Esophagus squamous epithelium (tissue), 5 donors: ENCODE measurements at places on chromosomes 2 and 18.

- DNase-seq: no peak
These were observed 9.5 kb downstream of the USP40 start for GRCh38 chr2:233556881-233557736.

DNA sequence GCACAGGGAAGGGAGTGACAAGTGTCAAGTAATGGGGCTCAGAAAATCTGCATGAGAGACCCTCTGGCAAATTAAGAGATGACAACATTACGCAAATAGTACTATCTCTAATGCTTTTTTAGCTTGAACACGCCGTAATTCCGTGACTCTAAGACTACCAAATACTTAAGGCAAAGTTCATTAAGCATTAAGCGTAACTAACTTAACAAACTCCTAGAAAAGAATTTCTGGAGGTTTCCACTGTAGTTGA lies 1.2 kb downstream of the APOB start:
- no peak for DNase-seq

GRCh38 chr2:69588945-69589344 lies 54.6 kb downstream of the AAK1 start:
- DNase-seq: no peak

DNA sequence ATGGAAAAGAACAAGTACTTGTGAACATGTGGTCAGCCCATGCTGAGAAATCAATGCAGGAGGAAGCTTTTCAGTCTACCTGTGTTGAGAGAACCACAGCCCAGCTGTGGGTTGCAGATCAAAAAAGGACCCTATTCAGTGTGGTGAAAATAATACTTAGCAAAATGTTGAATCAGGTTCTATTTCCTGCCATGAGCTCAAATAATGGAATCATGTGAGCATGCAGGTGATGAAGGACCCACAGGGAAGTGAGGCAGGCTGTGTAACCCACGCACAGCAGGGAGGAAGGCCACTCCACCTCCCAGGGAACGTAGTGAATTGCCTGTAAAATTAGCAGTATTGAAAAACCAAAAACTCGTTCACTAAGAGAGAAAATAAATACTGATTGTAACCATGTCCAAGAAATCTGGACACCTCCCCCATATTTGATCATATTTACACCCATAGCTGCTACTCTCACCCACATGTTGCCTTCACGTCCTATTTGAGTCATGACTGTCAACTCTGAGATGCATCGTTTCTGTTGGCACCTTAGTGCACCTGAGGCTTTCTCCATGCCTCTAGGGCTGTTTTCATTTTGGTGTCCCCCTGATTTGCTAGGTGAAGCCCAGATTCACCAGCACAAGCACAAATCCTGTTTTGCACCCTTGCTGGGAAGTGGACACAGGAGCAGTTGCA lies 20.5 kb upstream of the BCL2L11 start:
- DNase-seq: no peak

- DNase-seq: no peak
These were observed 221.4 kb downstream of the NDUFA10 start for GRCh38 chr2:239803766-239804115.

DNA sequence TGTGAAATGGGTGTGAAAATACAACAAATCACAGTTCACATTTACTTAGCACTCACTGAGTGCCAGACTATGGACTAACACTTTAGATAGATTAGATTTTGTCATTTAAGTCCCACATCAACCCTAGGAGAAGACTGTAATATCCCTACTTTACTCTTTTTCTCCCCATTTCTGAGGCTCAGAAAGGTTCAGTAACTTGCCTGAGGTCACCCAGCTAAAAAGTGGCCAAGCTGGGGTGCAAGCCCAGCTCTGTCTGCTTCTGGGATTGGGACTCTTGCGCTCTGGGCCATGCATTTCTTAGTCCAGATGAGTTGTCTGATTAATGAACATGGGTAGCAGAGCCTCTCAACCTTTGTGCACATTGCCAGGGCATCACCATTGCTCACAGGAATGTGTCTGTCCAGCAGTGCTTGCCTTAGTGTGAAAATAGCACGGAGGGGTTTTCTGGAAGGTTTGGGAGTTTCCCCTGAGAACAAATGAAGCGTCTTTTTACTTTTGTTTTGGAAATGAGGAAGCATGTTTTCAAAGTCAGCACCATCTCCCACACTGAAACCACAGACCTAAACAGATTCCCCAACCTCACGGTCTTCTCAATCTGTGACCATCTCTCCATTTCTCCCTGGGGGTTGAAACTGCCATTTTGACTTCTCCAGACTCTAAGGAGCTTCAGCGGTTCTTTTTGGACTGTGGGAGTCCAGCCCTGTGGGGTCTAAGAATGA lies 31.9 kb downstream of the NRP2 start:
- no peak for DNase-seq

DNA sequence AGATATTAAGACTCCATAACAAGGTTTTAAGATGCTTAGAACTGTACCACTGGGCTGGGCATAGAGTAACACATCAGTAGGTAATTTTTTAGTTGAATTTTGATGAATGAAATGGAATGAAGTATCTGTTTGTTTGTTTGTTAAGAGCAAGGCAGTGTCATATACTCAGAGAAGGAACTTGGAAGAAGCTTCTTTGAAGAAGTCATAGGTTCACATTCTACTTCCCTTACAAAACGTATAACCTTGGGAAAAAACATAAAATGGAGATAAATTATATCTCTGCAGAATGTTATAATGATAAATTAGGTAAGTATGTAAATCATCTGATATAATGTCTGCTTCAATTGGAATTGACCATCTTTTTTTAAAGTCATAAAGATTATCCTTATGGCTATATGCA lies 122.1 kb upstream of the SLC39A10 start:
- no peak for DNase-seq

- DNase-seq: no peak
These were observed 336.9 kb downstream of the CBLN2 start for GRCh38 chr18:72207280-72207679.

- DNase-seq: no peak
These were observed 572 bp upstream of the ZNF516 start for GRCh38 chr18:76495435-76496193.

DNA sequence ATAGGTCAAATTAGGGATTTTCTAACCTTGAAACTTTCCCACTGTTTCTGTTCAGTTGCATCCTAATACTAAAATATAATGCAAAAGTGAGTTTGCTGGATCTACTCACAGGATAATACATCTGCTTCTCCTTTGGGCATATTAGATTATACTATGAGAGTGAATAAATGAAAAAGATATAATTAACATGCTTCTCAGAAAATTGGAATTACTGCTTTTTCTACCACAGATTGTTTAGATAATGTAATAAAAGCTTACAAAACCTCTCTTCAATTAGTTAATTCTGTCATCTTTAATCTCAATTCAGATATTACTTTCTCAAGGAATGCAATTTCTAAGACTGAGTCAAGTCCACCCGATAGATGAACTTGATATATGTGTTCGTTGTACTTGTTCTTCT lies 1077.2 kb upstream of the CDH2 start:
- no peak for DNase-seq

GRCh38 chr2:40534528-40534927 lies 82.6 kb upstream of the SLC8A1 start:
- DNase-seq: no peak

GRCh38 chr2:134623796-134624195 lies 95.0 kb downstream of the TMEM163 start:
- no peak for DNase-seq

DNA sequence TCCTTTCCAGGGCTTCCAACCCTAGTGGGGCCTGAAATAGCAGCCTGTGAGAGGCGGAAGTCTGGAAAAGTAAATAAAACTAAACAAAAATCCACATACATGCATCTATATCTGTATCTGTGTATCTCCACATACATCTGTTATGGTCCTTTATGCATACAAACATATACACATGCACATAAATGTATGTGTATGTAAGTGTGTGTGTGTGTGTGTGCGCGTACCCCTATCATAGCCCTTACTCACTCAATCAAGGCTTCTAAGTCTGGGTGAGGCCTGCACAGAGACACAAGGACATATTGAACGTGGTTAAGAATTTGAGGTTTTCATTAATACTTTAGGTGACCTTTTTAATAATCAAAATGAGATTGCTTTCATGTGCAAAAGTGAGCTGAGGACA lies 98.9 kb upstream of the CYRIA start:
- no peak for DNase-seq

DNA sequence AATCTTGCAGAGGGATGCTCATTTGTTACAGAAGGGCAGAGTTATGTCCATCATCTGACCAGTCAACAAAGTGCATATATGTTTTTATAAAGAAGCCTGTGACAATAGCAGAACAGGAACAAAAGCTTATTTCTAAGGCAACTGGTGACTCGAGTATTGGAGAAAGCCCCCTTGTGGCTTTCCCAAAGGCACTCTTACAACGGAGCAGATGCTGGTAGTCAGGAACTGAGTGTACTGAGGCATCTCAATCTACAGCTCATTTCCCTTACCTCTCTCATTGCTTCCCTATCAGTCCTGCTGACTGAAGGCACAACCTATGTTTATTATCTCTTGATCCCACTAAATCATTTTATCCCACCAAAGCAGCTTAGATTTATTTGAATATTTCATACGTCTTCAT lies 557.1 kb upstream of the CHAC2 start:
- no peak for DNase-seq

GRCh38 chr2:5921081-5921642 lies 229.0 kb downstream of the SOX11 start:
- no peak for DNase-seq

DNA sequence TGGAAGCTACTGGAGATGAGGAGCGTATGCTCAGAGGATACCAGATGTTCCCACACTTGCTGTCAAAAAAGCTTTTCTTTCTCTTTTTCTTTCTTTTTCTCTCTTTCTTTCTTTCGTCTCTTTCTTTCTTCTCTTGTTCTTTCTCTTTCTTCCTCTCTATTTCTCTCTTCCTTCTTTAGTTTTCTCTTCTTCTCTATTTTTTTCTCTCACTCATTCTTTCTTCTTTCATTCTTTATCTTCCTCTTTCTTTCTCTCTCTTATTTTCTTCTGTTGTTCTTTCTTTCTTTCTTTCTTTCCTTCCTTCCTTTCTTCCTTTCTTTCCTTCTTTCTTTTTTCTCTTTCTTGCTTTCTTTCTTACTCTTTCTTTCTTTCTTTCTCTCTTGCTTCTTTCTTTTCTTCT lies 457.6 kb downstream of the CMPK2 start:
- DNase-seq: no peak

- no peak for DNase-seq
These were observed 408.9 kb downstream of the LRATD1 start for GRCh38 chr2:15041429-15041837.

DNA sequence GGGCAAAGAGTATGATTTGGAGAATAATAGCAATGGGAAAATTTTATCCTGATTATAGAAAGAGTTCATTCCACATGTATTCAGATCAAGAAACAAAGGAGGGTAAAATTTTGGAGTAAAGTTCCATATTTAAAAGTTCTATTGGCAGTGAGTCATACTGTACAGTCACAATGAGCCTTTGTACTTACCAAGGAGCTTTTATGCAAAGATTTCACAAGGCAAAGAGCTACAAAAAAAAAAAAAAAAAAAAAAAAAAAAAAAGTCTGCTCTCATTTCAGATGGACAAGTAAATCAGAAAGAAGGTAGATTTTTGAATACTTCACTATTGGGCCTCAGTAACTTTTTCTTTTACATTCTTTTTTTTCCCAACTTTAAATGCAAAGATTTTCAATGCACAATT lies 1802.2 kb upstream of the PIK3C3 start:
- DNase-seq: no peak

- no peak for DNase-seq
These were observed 522.9 kb upstream of the TNP1 start for GRCh38 chr2:217382794-217383193.

DNA sequence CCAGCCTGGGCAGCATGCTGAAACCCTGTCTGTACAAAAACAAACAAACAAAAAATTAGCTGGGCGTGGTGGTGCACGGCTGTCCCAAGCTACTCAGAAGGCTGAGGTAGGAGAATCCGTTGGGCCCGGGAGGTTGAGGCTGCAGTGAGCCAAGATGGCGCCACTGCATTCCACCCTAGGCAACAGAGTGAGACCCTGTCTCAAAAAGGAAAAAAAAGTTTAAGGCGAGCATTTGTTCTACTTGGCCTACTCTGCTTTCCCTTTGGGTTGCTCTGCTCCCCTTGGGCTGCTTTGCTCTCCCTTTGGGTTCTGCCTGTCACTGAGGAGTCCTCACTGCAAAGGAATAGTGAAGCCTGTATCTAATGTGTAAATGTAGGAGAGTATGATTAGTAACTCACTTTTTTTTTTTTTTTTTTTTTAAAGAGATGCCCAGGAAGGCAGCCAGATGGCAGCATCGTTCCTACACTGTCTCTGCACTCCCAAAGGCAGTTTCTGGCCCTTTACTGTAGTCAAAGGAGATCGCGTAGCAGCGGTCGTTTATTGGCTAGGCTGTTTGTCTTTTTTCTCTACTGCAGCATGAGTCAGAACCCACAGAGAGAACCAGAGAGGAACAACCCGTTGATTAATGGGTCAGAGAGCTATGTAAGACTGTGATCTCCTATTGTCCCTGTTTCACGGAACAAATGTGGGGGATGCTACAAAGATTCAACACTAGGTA lies 118.3 kb upstream of the CWC22 start:
- no peak for DNase-seq

GRCh38 chr2:108048752-108049151 lies 62.4 kb downstream of the SLC5A7 start:
- DNase-seq: no peak

DNA sequence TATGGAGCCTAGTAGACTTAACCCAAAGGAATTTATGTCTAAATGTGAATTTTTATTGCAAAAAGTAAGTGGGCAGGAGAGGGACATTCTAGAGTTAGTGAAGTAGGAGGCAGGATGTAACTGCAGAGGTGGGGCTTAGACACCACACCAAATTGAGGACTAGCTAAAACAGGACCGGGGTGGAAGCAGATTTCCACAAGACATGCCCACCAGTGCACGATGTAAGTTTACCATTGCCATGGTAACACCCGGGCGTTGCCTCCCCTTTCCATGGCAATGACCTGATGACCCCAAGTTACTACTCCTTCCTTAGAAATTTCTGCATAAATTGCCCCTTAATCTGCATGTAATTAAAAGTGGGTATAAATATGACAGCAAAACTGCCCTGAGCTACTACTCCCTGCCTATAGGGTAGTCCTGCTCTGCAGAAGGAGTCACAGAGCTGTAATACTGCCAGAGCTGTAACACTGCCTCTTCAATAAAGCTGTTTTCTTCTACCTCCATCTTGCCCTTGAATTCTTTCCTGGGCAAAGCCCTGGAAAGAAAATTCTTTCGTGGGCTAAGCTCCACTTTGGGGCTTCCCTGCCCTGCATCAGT lies 509.7 kb downstream of the ERBB4 start:
- DNase-seq: no peak

- no peak for DNase-seq
These were observed 246.8 kb upstream of the AGAP1 start for GRCh38 chr2:235247001-235247400.

DNA sequence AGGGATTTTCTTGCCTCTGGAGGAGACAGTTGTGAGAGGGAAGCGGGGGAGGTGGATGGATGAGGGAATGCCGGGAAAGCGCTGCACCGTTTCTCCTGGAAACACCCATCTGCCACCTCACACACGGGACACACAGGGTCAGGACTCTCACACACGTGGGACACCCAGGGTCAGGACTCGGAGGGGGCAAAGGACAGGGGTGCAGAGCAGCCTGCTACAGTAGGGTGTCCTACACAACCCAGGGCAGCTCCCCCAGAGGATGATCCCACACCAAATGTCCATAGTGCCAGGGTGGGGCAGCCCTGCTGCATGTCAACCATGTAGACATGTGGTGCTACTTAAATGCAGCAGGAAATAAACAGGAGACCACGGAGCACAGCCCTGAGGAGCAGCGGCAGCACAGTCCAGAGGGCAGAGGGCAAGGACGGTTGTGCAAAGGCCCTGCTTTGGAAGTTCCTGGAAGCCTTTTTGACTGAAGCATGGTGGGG lies 5.1 kb downstream of the RAMP1 start:
- DNase-seq: no peak
